ENCODE measurements at places on chromosomes 3 and 15.
A peak's percentile ranks its signal among the peaks of the same experiment; 100 is the strongest.

GRCh38 chr3:147411238-147411814 lies 2.2 kb downstream of the ZIC1 start:
- DNase-seq: no peak

GRCh38 chr15:45499426-45499825 lies 23.1 kb downstream of the SLC30A4 start:
- no peak for DNase-seq

GRCh38 chr15:74812533-74812932 lies at the start of gene LMAN1L:
Gene LMAN1L, plus strand, starts transcription at chr15:74812835. Its CDS starts 20 bp downstream, at chr15:74812855.
- peak; percentile 67 for DNase-seq

- no peak for DNase-seq
Measured at GRCh38 chr15:42707068-42707467, 29.9 kb downstream of the CDAN1 start.

DNA sequence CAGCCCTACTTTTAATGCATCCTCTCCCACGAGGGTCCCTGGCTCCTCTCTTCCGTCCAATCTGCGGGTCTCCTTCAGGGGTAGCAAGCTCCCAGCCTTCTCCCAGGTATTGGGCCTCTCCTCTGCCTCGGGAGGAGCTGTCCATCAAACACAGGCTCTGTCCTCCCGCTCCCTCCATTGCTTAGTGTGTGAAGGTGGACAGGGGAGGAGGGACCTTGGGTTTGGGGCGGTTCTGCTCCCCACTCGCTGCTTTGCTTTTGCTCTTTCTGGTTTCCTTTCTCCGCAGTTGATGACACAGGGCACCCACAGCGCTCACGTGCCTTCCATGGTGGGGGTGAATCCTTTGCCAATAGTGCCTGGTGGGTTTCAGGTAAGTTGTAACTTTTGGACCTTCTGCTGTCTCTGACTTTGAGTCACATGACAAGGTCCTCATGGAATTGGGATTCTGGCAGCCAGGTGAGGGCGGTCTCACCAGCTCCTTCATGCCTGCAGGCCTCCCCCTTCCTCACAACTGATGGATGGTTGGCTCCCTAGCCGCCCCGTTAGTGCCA lies 18.9 kb downstream of the MUC20 start:
- DNase-seq: peak; percentile 22

DNA sequence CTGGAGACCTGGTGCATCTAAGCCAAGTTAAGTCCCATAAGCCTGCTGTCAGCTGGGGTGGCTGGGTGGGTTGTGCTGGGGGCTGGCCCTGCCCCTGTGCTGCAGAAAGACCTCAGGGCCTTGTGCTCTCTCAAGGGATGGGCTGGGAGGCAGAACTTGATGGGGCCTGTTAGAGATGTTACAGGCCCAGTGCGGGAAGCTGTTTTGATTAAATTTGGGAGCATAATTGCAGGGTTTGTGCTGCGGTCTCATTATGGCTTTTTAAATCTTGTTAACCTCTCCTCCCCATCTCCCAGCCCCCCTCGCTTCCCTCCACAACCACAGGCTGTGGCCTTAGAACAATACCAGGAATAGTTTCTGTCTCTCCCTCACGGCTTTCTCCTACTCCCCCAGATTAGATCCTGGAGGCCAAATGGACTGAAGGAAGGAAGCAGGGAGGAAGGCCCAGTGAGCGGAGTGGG lies 87.6 kb upstream of the TLE3 start:
- DNase-seq: no peak

GRCh38 chr3:13378155-13378554 lies 42.0 kb downstream of the NUP210 start:
- no peak for DNase-seq

Measured in left ventricle myocardium superior (tissue), 1 donor.